SJCRH30 (cell line): ENCODE measurements at places on chromosomes 12 and 14.

DNA sequence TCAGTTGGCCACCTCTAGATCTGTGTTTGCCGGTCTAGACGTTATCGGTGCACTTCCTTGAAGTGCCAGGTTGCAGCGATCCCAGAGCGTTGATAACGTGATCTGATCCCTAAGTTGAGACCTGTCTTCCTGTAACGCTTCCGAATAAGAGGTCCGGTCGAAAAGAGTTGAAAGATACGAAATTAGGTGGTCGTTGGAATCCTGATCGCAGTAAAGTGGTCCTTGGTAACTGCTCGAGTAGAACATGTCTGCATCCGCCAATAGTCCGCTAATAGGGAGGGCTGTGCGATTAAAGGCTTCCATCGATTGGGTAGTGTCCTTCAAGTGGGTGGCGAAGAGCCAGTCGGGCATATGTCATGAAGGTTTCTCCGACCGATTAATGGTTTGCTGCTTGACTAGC lies 2.7 kb downstream of the SRSF5 start:
- DNase-seq, result no peak

DNA sequence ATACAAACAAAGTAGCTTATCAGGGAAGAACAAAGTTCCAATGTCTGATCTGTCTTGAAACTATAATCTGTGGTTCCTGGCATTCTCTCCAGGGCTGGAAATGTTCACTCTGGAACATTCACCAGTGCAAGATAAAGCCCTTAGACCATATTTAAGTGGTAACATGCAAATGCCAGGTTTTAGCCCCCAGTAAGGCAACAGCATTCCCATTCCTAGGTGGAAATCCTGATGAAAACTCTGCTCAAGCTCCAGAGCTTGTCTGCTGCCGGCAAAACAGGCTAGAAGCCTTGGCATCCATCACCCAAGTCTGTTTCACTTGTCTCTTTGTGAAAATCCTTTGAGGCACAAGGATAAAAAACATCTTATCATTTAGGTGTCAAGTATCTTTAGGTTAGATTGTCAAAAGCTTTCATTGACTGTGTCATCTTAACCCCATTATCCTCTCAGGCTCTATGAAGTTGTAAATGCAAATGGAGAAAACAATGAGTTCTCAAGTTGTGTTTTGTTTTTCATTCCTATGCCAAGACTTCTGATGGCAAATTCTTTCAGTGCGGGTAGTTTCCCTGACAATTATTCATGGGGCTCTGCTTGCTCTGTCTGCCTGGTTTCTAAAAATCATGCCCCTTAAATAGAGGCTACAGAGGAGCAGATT lies 344.7 kb downstream of the NELL2 start:
- DNase-seq, result no peak

DNA sequence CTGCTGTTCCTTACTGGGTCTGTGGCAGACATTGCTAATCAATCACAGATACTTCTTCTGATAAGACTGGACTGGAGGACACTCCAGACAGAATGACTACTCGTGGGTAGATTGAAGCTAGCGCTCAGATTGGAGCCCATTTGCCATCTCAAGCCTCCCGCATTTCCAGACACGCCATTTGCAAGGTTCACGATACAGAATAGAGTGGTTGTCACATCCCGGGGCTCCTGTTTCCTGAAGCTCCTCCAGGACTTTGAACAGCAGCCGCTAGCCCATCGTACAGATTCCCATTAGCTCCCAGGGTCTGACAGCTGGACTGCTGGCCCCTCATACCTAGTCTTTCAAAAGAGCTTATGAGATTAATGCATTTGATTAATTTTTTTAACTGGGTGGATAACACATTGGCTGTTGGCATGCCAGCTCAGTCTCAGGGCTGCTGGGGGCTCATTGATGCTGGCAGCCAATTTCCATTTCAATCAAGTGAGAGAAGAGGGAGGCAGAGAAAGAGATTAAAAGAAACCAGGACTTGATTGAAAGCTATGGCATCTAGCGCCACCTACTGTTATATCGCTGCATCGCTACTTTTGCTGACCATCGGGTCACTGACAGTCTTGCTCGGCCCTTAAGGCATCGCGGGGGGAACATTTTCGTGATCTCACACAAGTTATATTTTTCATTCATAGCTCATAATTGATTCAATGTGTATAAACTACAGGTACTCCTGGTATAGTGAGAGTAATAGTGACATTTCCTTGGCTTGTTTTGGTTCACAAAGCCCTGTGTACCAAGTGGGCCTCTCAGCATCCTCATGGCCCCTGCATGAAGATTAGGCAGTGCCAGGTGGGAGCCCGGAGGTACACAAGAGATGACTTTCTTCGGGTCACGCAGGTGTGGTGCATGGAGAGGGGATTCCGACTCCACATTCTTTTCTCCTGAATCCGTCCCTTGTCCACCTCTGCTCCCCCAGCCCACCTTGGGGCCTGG lies 78.6 kb downstream of the CCDC60 start:
- peak; percentile 78 for DNase-seq

GRCh38 chr12:71610031-71610795 lies 53.4 kb downstream of the ZFC3H1 start:
- DNase-seq, result no peak

DNA sequence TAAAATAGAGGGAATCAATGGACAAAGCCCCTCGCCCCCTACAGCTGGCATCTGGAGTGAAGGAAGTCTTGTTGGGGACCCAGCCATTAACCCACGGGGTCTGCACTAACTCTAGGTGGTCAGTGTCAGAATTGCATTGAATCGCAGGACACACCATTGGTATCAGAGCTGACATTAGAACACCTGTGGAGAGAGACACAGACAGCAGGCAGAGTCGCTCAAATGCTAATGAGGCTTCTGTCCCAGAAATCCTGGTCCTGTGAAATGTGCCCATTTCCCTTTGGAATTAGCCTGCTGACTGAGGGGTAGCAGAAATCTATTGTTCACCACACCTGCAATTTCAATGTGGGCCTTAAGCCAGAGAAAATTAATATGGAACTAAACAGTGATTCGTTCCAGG lies 33.0 kb downstream of the TMEM132D start:
- no peak for DNase-seq

DNA sequence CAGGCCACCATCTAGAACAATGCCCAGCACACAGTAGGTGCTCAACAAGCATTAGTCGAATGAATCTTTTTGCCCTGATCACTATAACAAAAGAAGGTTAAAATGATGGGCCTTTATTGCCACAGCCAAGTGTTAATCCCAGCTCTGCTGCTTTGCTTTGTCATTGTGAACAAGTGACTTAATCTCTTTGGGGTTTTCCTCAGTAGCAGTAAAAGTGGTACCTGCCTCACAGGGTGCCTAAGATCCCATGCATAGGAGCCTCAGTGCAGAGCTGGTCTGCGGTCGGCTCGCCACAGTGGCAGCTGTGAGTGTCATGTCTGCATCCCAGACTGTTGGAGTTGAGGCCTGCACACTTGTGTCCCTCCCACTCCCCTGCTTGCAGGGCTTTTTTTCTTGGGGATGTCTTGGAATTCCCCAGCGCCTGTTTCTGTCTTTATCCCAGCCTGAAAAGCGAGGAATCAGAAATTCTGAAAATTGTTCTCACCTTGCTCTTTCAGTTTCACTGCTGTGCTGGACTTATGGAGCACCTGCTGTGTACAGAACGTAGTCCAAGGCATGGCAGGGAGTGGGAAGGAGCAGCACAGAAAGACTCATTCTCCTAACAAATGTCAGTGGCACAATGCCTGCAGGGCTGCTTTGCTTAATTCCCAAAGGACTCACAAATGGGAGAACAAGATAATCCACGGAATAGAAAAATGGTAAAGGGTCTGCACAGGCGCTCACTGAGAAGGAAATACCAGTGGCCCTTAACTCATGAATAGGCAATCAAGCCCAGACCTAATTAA lies 90.8 kb downstream of the EML1 start:
- peak; percentile 17 for DNase-seq

DNA sequence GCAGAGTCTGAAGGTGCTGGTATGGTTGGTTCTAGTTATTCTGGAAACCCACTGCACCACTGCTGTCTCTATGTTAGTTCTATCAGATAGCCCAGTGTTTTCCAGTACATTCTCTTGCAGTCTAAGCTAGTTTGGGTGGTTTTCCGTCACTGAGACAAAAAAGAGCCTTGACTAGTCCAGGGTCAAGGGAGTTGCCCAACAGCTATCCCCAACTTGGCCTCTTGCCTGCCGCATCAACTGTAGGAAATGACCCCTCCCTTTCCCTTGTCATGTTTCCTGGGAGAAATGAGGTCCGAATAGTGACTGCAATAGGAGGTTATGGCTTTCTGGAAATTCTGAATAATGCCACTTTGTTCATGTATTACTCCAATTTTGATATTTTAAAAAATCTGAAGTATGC lies 160.4 kb downstream of the EFCAB11 start:
- no peak for DNase-seq

DNA sequence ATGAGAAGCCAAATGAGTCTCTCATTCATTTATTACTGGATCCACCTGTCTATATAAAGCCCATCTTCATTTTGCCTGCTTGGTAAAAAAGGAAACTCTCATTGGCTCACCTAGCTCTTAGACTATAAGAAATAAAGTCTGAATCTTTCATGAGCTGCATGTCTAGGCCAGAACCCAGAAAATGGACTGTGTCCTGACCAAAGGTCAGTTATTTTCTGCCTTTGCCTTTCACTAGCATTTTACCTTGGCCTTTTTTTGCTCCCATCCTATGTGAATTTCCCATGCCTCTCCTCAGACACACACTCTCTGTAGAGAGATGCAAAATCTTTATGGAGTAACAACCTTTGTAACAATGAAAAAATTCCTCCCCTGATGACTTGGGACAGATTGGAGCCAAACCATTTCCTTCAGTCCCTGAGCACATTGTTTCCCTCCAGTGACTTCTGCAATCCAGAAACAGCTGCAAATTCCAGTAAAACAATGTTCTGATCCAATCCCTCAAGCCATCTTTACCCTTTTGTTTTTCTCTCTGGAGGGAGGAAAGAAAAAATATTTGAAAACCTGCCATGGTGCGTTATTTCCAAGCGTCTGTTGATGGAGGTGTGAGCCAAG lies 33.6 kb upstream of the MAP3K9 start:
- DNase-seq, result no peak

DNA sequence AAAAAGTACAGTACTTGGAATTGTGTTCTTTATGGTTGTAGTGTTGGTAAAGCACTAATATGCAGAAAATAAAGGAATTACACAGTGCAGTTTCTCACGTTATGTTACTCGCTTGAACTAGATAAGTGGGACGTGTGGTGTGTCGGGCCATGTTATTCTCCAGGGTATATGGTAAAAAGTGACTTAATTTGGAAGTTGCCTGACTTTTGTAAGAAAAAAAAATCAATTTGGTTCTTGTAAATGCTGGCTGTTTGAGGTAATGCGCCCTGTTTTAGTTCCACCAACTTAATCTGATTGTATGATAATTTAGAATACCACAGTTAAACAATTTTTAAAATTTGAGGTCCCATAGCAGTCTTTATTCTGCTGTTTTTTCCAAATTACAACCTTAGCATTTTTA lies 4.1 kb downstream of the ARF6 start:
- DNase-seq, result no peak

GRCh38 chr14:99862136-99862535 lies 68.9 kb downstream of the EML1 start:
- DNase-seq, result no peak

- DNase-seq, result no peak
These were observed 252.4 kb downstream of the ITPR2 start for GRCh38 chr12:26580619-26581018.

DNA sequence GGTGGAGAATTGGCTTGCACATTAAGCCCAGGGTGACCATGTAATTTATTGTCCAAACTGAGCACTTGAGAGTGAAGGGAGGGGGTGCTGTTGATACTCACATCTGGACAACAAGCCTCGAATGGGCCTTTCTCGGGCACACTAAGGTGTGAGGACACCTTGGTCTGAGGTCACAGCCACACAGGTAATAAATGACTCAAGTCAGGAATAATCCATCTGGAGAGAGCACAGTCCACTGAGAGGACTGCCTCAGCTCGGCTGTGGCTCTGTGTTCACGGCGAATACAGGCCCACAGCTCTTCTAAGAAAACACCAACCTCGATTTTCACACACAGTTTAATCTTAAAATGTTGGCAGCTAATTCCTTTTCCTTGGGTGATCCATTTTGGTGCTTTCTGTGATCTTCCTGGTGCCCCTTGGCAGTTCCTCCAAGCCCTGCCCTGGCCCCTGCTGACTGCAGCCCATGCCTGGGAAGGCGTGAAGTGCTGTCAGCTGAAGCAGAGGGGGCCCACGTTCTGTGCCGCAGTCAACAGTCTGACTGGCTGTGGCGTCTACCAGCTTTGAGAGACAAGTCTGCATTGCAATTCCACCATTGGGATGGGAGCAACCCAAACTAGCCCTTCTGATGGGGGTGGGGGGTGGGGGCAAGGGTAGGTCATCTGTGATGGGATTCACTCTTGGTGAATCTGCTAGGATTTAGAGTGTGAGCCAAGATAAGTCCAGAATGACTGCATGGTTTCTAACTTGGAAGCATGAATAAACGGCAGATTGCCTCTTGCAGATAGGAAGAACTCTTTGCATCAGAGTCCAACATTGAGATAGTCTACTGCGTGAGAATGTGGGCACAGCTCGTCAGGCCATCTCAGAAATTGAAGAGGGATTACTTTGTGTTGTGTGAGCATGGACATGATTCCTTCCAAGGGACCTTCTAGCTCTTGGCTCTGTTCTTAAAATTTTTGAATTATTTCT lies 42.8 kb downstream of the ZNF664 start:
- DNase-seq, result no peak

GRCh38 chr12:66196806-66197205 lies 7.8 kb downstream of the IRAK3 start:
- DNase-seq, result no peak

DNA sequence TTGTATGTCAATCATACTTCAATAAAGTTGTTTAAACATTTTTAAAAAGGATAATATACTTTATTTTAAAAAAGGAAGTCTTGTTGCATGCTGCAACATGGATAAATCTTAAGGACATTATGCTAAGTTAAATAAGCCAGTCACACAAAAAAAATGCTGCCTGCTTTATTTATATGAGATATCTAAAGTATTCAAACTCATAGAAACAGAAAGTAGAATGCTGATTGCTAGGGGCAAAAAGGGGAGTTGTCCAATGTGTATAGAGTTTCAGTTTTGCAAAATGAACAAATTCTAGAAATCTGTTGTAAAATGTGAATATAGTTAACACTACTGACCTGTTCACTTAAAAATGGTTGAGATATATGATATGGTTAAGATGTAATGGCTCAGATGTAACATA lies 8.7 kb downstream of the KLRC4 start:
- no peak for DNase-seq

GRCh38 chr14:105019861-105020814 lies 745 bp downstream of the CDCA4 start:
- DNase-seq, result peak; percentile 47

- DNase-seq, result no peak
These were observed 9.0 kb upstream of the CGRRF1 start for GRCh38 chr14:54500744-54501143.

DNA sequence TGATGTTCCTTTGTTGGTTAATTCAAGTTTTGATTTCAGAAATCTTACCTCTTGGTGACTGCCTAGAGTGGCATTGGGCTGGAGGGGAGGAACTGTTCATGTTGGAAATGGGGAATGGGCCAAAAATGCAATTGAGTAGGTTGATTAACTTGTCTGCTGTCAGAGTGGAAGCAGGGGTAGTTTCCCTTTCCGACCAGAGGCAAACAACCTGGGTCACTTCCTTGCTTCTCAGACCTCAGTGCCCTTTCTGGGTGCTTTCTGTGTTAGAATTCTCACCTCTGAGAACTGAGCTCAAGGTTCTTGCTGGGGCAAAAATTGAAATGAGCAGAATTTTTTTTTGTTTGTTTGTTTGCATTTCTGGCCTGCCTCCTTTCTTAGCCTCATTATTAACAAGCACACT lies 2.3 kb upstream of the M6PR start:
- DNase-seq, result no peak
